Stimulated activated CD8-positive, alpha-beta memory T cell treated with anti-CD3 and anti-CD28 coated beads, Interleukin-7, amount 100 ng/mL, for 1 hour (primary cell): ENCODE measurements at places on chromosomes 4 and X.

DNA sequence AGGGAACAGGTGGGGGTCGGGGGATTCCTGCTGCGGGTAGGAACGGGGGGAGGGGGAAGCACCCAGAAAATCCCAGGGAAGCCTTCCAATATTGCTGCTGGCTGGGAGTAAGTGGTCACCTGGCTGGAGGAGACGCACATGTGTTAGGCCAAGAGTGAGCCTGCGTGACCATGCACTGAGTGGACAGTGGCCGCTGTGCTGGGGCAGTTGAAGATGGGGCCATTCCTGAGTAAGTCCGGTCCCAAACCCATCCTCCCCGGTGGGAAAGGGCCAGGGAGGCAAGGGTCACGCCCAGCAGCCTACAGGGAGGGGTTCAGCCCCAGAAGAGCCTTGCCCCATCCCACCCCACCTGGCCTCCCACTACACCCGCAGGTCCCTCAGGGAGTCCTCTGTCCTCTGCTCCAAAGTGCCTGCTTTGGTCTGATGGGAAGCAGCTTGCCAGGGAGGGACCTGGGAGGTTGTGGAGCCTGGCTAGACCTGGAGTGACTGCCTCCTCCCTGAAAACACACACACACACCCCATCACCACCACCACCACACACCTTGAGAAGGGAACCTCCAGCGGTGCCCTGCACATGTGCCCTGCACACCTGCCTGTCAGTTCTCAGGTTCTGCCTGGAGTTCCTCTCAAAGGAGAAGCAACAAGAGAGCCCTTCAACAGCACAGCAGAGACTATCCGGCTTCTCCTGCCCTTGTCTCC, 6.1 kb downstream of the L1CAM start:
- no peak for DNase-seq

GRCh38 chr4:183918696-183919095, 13.6 kb downstream of the STOX2 start:
- DNase-seq: no peak

DNA sequence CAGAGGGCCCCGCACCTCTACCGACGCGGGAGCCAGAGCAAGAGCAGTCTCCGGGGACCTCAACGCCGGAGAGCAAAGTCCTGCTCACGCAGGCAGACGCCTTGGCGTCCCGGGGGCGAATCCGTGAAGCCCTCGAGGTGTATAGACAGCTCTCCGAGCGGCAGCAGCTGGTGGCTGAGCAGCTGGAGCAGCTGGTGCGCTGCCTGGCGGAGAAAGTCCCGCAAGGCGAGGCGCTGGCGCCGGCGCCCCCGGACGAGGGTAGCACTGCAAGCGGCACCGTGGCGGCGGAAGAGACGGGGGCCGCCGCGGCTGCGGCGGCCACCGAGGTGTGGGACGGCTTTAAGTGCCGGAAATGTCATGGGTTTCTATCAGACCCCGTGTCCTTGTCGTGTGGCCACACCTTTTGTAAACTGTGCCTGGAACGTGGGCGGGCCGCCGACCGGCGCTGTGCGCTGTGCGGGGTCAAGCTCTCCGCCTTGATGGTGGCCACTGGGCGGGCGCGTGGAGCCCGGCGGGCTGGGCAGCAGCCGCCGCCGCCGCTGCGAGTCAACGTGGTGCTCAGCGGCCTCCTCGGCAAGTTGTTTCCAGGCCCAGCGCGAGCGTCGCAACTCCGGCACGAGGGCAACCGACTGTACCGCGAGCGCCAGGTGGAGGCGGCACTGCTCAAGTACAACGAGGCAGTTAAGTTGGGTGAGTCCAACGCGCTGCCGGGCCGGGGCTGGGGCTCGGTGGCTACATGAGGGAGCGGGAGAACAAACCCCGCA, 672 bp downstream of the LONRF3 start:
- DNase-seq: no peak

DNA sequence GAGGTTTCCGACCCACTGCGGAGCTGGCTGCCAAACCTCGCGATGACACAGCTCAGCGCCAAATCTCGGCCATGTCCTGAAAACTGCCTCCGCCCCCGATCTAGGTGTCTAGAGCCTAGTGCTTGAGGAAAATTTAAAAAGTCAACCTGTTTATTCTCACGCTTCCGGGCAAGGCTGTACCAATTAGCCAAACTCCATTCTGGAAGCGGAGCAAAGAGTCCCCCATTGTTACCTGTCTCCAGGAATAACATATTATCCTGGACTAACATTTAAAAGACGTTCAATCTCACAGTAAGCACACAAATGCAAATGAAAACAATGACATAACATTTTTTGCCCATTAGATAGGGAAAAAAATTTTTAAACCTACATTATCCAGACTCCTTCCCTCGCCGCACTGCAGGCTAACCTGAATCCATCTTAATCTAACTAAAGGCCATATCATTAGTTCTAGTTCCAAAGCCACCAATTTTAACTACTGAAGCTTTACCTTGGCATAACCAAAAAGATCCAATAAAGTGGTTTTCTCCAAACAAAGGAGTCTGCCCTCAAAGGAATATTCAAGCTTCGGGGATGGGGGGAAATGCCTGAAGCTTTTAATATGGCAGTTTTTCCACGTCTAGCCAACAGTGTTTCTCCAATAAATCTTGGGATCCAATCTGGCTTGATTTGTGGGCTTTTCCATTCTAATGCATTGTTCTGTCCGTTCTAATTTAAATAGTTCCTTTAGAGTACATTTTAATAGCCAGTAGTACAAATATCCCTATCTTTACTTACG, 1.9 kb downstream of the HUWE1 start:
- DNase-seq: no peak

DNA sequence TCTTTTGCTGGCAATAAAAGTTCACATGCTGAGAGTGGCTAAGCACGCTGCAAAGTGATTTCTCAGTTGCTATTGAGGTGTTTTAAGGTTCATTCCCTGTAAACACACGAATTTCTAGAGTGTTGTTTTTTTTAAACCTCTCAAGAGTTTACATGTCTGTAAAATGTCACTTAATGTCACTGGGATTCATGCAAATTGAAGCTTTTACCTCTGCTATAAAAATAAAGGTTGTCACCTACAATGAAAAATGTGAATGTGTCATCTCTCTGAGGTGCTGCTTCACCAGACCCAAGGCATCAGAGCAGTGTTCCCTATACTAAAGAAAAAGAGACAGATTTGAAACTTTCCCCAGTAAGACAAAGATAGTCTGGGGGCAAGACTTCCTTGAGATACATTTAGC, 127.0 kb downstream of the PPA2 start:
- no peak for DNase-seq

DNA sequence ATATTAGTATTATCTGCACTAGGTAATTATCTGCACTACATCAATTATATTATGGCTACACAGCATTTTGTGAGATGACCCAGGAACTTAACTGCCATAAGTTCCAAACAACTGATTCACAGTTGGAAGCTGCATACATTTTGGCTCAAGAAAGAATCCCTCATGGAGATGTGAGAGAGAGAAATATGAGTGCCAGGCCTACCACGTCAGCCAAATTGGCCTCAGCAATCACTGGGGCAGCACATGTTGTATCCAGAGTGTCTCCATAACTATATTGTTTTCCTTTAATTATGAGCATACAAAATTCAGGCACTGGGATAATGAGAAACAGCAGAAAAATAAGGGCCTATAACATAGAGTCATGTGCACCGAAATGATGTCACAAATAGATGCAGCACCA, 174.2 kb upstream of the DMD start:
- DNase-seq: no peak

DNA sequence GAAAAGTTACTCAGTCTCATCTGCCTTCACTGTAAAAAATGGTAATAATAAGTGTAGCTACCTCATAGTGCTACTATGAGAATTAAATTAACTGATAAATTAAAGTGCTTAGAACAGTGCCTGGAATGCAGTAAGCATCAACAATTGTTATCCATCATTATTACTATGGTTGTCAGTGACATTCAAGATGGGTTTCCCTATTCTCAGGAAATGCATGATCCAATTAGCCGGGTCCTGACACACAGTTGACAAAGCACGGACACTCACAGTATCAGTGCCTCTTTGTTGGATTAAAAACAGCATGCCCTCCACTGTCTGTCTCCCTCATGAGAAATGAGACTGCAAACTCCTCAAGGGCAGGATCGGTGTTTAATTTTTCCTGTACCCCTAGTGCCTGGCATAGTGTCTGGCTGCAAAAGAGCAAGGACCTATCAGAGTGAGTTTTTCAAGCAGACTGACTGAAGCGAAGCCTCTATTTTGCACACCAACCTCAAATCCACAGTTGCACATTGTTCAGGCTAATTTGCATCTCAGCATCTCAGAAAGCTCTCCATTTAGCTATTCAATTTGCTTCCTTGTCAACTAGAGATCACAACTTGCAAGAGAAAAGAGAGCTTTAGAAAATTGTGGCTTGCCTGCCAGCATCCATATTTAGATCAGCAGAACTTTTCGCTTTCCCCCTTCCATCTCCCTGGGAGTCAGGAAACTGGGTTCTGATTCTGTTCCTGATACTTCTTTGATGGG, 122.9 kb downstream of the LDB2 start:
- no peak for DNase-seq

DNA sequence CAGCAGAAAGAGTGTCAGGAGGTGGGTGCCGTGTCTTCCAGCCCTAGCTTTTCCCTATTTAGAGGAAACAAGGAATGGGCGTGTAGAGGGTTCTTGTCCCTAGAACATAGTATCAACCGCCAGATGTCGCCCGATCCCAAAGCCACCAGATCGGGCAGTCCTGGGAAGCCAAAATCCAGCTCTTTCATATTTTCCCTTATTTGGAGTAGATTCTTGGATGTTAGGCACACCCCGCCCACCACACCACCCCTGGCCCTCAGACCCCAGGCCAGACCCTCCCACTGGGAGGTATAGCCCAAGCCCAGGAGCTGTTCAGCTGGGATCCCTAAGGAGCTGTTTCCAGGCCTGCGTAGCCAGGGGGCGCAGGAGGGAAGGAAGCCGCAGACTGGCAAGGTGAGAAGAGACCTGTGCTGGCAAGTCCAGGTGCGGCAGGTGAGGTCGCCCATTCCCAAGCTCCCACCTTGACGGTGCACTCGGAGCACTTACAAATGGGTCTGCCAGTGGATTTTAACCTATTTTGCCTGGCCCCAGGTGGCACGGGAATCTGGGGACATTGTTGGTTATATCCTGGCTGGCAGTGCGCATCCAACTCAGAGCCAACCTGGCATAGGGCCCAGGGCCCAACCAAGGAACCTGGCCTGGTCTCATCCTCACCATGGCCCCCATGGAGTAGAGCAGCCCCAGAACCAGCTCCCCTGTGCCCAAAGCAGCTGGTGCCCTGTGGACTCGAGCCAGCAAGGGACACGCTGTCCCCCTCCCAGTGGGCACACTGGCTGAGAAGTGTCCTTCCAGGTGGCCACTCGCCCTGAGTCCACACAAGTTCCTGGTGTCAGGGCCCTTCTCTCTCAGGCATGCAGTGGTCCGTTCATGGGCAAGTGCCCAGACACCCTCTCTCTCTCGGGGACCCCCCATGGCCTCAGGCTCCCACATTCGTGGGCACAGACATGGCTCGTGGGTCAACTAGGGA, 811 bp downstream of the FLNA start:
- no peak for DNase-seq
